Muscle of back (tissue), 13 donors: ENCODE measurements at places on chromosomes 1 and 21. TPM values are rescaled to one million over a fixed set of nuclear protein-coding genes. Genes with fewer than 3 reads are reported as not detected.

The NPPB gene
- polyA plus RNA-seq: not detected

The CIART gene
- polyA plus RNA-seq: 4.5 TPM

The RPE65 gene
- 0.12 TPM for polyA plus RNA-seq

The CD48 gene
- polyA plus RNA-seq: 2.0 TPM

The KCNJ6 gene
- 1.3 TPM for polyA plus RNA-seq

The E2F2 gene
- polyA plus RNA-seq: 5.4 TPM
